Fibroblast of upper back skin (primary cell): ENCODE measurements at places on chromosomes 1 and 21.

- DNase-seq: peak; percentile 85
Observed at GRCh38 chr1:233613252-233614172, at the start of gene KCNK1. Gene KCNK1, plus strand, starts transcription at chr1:233614106. Its CDS starts 66 bp downstream, at chr1:233614172.

DNA sequence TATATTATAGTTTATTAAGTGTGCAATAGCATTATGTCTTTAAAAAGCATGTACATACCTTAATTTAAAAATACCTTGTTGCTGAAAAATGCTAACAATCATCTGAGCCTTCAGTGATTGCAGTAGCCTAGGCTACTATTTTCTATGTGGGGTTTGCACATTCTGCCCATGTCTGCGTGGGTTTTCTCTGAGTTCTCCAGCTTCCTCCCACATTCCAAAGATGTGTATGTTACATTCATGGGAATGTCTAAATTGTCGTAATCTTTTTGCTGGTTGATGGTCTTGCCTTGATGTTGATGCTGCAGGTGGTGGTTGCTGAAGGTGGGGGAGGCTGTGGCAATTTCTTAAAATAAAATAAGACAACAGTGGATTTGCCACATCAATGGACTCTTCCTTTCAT lies 12.5 kb downstream of the AADACL3 start:
- DNase-seq: no peak

DNA sequence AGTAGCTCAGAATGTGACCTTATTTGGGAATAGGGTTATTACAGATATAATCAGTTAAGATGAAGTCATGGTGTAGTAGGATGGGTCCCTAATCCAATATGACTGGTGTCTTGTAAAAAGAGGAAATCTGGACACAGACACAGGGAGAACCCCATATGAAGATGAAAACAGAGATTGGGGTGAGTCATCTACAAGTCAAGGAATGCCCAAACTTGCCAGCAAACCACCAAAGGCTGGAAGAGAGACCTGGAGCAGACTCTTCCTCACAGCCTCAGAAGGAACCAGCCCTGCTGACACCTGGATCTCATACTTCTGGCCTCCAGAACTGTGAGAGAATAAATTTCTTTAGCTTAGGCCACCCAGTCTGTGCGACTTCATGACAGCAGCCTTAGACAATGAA lies 29.9 kb downstream of the KRTAP19-8 start:
- no peak for DNase-seq

GRCh38 chr1:99146129-99146848 lies 118.0 kb upstream of the PLPPR4 start:
- DNase-seq: no peak

DNA sequence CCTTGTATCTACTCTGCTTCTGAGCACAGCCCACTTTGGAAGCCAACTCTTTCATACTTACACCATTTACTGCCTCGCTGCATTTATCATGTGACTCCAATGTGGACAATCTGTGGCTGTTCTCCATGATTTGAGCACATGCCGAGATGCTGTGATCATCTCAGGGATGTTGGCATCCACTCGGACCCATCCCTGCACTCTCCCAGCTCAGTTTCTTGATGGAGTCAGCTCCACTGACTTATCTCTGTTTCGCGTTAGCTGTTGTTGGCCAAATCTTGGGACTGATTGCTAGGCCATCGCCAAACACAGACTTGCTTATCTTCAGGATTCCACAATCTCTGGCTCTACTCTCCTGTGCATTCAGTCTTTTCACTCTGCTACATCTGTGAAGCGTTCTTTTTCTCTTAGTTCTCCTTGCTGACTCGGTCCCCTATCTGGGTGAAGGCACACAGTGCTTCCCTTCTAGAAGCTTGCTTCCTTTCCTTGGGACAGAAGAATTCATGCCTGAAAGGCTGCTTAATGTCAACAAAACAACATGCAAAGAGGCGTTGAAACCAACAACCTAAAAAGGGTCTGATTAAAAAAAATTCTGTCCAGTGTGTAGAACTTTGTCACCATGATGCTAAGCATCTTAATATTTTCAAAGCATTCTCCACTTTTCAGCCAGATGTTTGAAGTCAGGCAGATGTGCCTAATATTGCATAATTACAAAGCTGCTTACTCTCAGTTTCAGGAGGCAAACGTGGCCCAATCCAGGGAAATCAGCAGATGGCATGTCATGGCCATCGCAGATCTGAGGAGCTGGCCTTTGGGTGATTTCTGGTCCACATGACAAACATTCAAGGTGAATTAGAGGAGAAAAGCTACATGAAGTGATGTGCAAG lies 120.7 kb downstream of the NGF start:
- DNase-seq: no peak

GRCh38 chr1:227776331-227776771 lies 39.1 kb upstream of the PRSS38 start:
- DNase-seq: peak; percentile 95

DNA sequence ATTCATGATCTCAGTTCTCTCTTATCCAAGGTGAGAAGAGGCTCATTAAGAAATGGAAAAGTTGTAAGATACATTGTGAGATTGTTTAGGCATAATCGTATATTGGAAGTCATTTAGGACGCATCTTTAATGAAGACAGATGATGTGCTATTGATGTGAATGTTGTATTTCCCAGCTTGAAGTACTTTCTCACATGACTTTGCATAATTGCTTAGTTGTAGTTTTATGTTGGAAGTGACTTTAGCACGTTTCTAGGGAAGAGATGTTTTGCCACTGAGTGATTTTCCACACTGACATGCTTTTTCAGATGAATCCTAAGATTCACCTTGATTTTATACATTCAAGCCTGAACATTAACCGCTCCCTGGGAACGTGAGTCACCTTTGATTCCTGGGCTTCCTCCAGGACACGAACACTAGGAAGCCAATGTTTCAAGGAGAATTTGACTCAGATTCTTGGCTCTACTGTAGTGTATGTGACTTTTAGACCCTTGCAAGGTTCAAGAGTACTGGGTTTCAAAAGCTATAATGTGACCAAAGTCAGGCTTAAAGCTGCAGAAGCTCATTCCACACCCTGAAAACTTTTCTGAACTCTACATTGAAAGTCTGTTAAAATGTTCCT lies 27.9 kb downstream of the ANGEL2 start:
- peak; percentile 41 for DNase-seq

DNA sequence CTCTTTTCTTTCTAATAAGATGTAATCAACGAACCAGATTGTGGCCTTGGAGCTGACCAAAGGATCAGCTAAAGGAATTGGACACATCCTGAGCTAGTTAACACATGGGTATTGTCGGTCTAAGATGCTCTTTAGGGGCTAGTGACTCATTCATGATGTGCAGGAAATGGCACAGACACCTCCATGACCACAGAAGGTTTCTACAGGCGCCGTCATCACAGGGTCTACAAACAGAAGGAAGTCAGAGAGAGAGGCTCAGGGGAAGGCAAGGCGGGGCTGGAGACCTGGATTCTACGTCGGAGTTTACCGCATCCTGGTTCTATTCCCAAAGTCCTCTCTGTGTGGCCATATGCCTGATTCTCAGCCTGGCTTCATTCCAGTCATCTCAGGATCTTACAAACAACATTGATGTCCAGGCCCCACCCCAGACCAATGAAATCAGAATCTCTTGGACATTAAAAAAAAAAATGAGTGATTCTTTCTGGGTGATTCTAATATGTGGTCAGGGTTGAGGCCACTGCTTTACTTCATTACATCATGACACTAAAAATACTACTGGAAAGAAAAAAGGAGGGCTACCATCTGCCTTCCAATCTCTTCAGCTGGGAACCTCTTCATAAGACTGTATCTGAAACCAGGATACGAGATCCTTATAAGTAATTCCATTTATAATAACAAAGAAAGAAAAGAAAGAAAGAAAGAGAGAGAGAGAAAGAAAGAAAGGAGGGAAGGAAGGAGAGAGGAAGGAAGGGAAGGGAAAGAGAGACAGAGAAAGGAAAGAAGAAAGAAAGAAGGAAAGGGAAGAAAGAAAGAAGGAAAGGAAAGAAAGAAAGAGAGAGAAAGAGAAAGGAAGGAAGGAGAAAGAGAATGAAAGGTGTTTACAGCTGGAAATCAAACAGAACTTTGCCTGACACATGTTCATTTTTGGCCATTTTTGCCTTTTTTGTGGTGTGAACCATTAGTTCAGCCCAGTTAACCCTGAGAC lies 11.6 kb upstream of the KCNJ15 start:
- peak; percentile 99 for DNase-seq

DNA sequence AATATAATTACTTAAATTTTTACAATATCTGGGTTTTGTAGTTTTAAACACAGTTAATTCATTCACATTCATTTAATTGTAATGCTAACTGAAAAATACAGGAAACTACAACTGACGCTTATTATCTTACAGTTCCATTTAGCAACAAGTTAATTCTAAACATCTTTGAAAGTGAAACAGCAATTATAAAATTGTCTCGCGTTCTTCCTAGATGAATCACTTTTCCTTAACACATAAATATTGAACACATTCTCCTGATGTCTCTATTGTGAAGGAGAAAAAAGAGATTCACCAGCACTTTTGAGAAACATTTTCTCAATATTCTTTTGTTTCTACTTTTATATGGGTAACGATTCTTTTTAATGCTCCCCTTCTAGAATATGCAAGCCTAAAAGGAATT lies 6.4 kb downstream of the PTGFR start:
- peak; percentile 56 for DNase-seq

DNA sequence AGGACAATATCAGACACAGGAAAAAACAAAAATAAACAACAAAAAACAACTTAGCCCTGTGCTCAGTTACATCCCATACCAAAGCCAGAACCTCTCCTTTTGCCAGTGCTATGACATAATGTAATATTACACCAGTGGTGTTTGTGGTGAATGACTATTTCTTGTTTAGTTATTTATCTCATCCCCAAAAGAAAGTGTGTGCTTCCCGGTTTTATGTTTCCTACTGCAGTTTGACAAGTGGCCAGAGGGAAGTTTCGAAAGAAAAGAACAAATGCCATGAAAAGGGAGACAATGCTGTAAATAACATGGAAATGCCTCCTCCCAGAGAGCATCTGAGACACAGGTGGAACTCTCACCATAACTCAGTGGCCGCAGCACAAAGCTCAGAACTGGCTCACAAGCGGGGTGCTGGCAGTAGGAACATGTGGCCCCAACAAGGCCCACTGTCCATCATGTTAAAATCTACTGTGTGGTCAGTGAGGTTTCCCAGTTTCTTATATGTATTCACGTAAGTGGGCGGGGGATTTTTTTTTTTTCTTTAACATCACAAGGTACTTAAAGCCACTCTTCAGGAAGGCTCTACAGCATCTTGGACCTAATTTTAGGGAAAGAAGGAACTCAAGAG lies 158.2 kb downstream of the BARHL2 start:
- no peak for DNase-seq

DNA sequence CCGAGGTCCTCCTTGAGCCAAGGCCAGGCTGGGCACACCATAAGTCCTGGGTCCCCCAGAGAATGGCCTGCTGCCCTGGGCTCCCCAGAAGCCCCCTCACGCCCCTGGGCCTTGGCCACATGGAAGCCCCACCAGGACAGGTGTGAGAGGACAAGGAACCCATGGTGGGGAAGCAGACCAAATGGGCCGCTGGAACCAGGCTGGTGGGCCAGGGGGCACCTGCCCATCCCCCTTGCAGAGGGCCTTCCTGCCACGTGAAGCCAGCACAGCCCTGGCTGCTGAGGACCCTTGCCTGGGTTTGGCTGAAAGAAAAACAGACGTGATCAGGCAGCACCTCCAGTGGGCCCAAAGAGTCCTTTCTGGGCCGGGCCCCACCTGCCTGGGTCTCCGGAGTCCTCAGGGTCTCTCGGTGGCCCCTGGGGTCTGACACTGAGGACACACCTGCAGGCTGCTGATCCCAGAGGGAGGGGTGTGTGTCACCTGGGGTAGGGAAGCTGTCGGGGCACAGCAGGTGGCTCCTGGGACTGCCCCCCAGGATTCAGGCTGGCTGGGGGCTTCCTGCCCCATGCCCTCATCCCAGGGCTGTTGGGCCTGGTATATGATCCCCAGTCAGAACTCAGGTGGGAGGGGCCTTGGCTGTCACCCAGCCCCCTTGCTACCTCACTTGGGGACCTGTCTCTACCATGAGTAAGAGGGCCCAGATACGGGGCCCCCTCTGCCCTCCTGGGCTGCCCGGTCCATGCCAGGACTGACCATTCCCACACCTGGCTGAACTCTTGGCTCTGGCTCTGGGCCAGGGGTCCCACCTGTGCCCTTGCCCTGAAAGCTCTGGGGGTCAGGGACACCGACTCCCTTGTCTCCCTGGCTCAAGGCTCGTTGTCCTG lies 3.3 kb upstream of the SMYD3 start:
- DNase-seq: no peak

- peak; percentile 24 for DNase-seq
Observed at GRCh38 chr1:40187399-40187798, 26.2 kb downstream of the RLF start.

DNA sequence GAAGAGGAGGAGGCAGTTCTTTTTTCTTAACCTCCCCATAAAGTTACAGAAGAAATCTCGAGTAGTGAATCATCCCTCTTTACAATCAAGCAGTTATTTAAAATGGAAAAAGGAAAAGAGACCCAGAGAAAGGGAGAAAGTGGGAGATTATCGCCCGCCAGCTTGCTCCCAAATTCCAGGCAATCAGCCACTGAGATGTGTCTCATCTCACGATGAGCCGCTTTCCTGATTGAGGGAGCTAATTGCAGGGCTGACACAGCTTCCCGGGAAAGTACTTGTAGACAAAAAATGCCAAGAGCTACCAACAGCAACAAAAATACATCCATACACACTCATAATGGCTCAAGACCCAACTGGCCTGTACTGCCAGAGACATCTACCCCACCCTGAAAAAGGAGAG lies 191.6 kb upstream of the ZC3H12A start:
- no peak for DNase-seq

GRCh38 chr21:43004926-43005325 lies 30.6 kb downstream of the PKNOX1 start:
- DNase-seq: no peak

- peak; percentile 70 for DNase-seq
Observed at GRCh38 chr21:27564684-27565301, 597.9 kb upstream of the ADAMTS5 start.

DNA sequence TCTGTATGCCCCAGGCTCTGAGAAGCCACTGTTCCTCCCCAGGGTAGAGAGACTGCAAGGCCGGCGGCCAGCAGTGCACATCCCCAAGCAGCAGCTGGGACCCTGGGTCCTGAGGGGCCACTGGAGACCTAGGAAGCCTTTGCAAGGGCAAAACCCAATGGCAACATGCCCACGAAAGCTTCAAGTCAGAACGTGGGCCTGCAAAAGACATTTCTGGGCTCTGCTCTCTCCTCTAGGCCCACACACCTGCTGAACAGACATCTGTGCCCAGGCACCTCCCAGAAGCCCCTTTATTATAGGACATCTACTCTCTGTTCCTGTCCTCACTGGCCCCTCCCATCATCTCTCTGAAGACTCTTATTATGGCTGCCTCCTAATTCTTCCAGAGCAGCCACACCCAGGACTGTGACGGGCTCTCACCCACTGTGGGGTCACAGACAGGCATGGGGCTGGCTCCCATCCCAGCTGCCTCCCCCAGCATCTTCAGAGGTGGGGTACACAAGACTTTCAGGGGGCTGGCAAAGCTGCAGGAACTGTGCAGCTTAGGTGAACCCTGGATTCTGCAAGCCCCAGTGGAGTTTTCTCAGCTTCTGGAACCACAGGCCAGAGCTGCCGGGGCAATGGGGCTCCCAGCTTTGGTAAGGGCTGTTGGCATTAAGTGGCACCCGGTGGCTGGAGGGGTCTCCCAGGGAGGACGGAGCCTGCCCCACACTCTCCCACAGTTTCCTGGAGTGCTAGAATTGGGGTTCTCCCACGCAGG lies 12.6 kb downstream of the TRIM11 start:
- no peak for DNase-seq

GRCh38 chr1:160251687-160252526 lies 10.4 kb downstream of the DCAF8 start:
- peak; percentile 69 for DNase-seq
